ENCODE measurements at places on chromosomes 7 and 10. TPM values are rescaled to one million over a fixed set of nuclear protein-coding genes. Genes with fewer than 3 reads are reported as not detected.

Gene FAM13C
- total RNA-seq, result 8.5 TPM

Gene MALRD1
- 0.57 TPM for total RNA-seq

Gene EVX1
- total RNA-seq, result not detected

Gene ADAM22
- 3.7 TPM for total RNA-seq

Gene WIPF3
- 6.9 TPM for total RNA-seq

Gene CALML3
- not detected for total RNA-seq

Gene SNX10
- 2.9 TPM for total RNA-seq

Gene NODAL
- 0.29 TPM for total RNA-seq

Gene MINDY4
- total RNA-seq, result 2.2 TPM

Gene TAS2R3
- not detected for total RNA-seq

Gene EN2
- not detected for total RNA-seq

Gene IFIT1B
- not detected for total RNA-seq

Gene FAM25G
- total RNA-seq, result not detected

Gene GIMAP5
- total RNA-seq, result 20.0 TPM

Gene MDFIC
- 24.1 TPM for total RNA-seq

Gene MRLN
- total RNA-seq, result not detected

Gene GRID2IP
- not detected for total RNA-seq

Gene GRM3
- total RNA-seq, result not detected

Gene NPSR1
- total RNA-seq, result not detected

Gene GLCCI1
- total RNA-seq, result 10.8 TPM

Gene AIMP2
- total RNA-seq, result 53.9 TPM

Gene AGBL3
- 1.9 TPM for total RNA-seq

Gene RBP3
- total RNA-seq, result not detected

Gene ABCC2
- total RNA-seq, result 0.37 TPM

Gene HABP2
- total RNA-seq, result not detected

Gene TMEM140
- total RNA-seq, result 16.5 TPM

Gene STOX1
- total RNA-seq, result not detected

Gene PLCE1
- 36.9 TPM for total RNA-seq

Gene KNDC1
- total RNA-seq, result 0.25 TPM

Gene FLNC
- total RNA-seq, result 1,437 TPM

Gene MRPL32
- 45.7 TPM for total RNA-seq

Gene NRAP
- 984 TPM for total RNA-seq

Gene OIT3
- not detected for total RNA-seq

Gene BICC1
- 6.3 TPM for total RNA-seq

Gene ZPBP
- total RNA-seq, result not detected

Gene STMP1
- total RNA-seq, result 31.7 TPM

Gene SPDYE5
- total RNA-seq, result not detected

Gene SPAG6
- not detected for total RNA-seq

Gene DENND11
- total RNA-seq, result 10.7 TPM

All from heart right ventricle (tissue), 16 donors.